ENCODE measurements at places on chromosomes 2 and 18.
A peak's percentile ranks its signal among the peaks of the same experiment; 100 is the strongest.

- no peak for DNase-seq
Measured at GRCh38 chr2:112529757-112530156, 12.5 kb upstream of the POLR1B start.

DNA sequence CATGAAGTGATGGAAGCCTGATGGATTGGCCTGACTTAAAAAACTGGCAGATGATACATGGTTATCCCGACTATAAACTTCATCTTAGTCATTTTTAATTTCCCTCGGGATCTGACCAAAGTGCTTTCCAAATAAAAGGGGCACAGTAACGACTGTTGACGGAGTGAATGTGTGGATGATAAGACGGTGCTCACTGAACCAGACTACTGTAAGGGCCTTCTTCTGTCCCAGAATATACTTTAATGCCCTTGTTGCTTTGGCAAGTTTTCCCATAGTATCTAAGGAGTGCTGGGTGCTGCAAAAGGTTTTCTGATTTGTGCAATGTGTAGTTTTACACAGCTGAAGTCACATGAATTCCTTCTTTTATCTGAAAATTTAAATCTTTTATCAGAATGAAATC, 373.5 kb downstream of the DSEL start:
- no peak for DNase-seq

GRCh38 chr2:165698444-165698884, 95.6 kb downstream of the GALNT3 start:
- peak; percentile 9 for DNase-seq

- DNase-seq = no peak
Measured at GRCh38 chr2:43262239-43262638, 35.8 kb upstream of the ZFP36L2 start.

- no peak for DNase-seq
Measured at GRCh38 chr18:23406271-23406787, 46.8 kb upstream of the RIOK3 start.

DNA sequence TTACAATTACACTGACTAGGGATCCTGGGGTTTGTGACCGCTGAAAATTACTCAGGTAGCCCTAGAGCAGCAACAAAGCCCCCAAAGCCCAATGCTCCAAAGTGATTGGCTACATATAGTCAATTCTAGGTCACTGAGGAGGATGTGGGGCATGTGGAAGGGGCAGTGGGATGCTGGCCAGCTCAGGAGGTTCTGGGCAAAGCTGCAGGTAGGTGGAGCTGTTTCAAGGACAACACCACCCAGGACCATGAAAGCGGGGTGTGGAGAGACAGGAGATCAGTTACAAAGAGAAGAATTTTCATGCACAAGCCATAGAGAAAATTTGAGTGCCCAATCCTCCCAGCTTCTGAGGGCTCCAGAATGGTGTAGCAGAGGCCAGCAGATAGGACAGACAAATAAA, 75.0 kb upstream of the CCDC85A start:
- DNase-seq = no peak

GRCh38 chr2:27312152-27312551, 3.9 kb upstream of the UCN start:
- DNase-seq = no peak

DNA sequence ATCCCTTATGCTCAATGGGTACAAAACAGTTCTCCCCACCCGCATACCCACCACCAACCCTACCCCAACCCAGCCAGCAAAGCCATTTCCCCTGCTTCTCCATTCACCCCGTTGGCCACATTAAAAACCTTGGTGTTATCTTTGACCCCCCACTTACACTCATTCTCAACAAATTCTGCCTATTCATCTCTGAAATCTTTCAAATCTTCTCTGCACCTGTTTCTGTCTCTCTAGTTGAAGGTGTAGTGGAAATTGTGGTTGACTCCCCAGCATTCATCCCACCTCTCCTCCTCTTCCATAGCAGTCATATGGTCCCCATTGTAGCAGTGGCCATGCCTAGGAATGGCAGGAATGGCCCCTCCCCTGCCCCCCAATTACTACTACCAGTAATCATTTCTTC, 20.5 kb upstream of the TET3 start:
- DNase-seq = no peak

DNA sequence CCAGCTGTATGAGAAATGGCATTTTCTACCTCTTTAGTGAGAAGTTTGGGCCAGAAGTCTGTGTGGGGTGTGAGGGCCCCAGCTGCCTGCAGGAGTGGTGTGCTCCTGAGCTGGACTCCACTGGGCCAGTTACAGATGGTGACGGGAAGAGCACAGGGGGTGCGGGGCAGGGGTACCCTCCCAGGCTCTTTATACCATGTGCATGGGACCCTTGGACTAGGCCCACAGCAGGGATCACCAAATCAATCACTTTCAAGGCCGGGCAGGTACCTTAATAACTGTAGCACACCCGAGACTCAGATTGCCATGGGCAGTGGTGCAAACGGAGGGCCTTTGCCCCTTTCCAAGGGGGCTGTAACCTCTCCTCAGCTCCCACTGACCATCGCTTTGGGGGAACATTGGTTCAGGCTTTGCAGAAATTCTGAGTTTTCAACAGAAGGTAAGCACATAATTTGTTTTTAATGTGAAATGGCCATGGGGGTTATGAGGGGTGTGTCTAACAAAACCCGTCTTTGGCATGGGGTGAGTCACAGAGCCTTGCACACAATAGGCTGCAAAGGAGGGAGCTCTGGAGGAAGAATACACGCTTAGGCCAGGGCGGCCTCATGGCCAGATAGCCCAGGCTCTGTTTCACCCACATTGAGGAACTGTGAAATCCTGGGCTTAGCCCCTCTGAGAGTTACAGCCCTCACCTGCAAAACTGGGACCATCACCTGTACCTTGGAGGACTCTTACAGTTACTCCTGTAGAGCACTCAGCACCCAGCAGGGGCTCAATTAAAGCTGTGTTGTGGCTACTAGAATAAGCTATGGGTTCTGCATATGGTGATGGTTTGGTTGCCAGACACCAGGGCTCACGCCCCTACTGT, 141.0 kb upstream of the BCL2L11 start:
- no peak for DNase-seq

DNA sequence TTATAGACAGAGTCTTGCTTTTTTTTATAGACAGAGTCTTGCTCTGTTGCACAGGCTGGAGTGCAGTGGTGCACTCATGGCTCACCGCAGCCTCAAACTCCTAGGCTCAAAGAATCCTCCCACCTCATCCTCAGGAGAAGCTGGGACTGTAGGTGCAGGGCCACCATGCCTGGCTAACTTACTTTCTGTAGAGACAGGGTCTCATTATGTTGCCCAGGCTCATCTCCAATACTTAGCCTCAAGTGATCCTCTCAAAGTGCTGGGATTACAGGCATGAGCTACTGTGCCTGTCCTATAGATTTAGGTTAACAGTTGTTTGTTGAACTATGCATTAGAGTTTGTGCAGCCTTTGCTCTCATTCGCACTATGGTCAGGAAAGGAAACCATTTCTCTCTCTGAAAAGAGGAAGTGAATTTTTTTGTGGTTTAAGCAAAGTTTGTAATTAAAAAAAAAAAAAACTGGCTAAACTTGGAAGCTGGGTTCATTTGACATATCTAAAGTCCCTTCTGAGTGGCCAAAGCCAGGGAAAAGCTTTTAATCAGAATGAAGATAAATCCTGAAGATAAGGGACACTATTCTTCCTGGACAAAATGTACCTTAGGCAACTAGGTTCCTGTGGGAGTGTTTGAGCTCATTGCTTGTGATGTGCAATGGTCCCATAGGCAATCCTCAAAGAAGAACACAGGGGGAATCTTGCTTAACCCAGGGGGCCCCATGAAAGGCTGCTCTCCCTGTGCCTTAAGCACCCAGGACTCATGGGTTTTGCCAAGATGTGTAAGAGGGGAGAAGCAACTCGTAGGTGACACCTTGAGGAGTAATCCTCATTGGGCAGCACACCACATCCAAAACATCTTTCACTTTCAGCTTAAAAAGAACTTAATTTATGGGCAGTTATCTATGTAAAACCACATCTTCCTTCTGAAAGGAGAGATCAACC, 201.7 kb downstream of the MREG start:
- DNase-seq = no peak

DNA sequence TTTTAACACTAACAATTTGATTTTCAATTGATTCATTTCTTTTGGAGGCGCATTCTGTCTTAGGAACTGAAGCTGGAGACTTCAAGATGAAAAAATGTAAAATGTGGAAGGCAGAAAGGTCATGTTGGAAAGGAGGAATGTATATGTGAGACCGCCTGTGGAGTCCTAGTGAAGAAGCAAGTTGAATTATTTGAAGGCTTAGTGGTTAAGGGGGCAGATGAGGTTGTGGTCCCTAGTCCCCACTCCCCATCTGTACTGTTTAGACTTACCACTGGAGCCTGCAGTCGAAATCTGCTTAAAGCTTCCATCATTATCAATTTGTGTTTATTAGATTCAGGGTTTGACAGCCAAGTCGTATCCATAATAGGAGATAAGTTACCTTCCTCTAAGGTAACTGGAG, 15.4 kb upstream of the MIB1 start:
- no peak for DNase-seq

- peak; percentile 8 for DNase-seq
Measured at GRCh38 chr18:64017870-64018269, 48.0 kb downstream of the SERPINB8 start.

DNA sequence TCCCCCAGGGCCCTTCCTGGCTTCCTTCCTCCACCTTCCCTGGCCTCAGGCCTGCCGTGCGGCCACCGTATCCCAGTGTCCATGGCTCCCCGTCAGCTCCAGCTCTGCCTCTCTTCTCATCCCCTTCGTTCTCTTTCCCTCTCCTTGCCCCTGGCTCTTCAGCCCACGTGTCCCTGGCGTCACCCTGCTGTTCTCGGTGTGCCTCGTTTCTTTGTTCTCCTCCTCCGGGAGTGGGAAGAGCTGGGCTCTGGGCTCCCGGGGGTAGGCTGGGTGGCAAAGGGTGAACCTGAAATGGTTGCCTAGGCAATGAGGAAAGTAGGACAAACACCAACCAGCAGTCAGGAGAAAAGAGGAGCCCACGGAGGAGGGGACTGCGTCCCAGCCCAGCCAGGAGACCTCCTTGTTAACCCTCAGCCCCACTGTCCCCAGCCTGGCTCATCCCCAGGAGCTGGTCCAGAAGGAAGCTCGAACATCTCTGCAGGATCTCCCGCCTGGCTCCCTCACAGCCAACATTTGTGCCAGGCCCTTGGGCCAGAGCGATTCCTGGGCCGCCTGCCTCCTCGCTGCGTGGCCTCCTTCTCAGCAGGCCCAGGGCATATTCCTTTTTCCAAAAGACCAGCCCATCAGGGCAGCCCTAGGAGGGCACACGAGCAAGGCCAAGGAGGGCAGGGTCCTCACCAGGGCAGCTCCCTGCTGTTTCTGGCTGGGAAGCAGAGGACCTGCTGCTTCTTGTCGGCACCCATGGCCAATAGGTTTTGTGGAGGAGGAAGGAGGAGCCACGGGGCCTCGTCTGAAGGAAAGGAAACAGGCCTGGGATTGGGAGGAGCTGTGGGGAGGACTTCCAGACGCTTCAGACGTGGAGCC, 30.9 kb upstream of the DNMT3A start:
- no peak for DNase-seq

DNA sequence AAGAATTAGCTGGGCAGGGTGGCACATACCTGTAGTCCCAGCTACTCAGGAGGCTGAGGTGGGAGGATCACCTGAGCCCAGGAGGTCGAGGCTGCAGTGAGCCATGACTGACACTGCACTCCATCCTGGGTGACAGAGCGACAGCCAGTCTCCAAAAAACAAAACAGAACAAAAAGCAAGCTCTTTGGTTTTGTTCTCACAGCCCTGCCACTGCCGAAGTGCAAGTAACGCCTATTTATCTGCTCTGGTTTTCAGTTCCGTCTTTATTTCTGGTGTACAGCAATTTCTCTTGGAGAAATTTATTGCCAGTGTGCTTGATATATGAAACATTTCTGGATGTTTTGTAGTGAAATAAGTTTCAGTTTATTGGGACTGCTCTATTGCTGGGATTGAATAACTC, 61.9 kb downstream of the RAB10 start:
- DNase-seq = no peak

- DNase-seq = no peak
Measured at GRCh38 chr2:189548666-189549448, 31.7 kb downstream of the SLC40A1 start.

DNA sequence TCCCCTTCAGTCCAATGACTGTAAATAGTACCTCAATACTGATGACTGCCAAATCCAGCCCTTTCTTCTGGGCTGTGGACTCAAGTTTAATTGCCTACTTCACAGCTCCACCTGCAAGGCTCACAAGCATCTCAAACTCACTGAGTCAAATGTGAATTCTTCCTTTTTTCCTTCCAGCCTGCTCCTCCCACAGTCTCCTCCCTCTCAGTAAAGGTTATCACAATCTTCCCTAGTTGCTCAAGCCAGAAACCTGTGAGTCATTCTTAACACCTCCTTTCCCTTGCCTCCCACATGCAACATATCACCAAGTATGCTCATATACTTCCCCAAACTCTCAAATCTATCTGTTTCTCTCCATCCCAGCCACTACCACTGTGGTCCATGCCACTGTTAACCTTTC, 3.7 kb upstream of the MFSD6 start:
- DNase-seq = no peak

GRCh38 chr2:105237045-105237765, 4.3 kb upstream of the GPR45 start:
- no peak for DNase-seq

- DNase-seq = no peak
Measured at GRCh38 chr2:9897846-9898245, 53.6 kb upstream of the GRHL1 start.

DNA sequence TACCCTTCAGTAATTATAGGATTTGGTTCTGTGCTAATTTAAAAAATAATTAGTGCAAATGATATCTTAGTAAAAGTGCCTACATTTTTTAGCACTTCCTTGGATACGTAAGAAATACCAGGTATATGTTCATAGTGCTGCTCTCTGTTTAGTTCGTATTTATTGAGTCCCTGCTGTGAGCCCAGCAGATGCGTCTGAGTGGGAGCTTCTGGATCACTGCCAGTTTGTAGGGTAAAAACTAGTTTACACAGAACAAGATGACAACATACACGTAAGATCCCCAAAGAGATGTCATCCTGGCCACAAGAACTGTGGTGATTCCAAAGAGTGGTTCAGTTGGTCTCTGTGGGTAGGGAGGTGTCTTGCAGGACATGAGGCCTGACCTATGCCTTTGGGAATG, 103.2 kb downstream of the CTIF start:
- DNase-seq = no peak

DNA sequence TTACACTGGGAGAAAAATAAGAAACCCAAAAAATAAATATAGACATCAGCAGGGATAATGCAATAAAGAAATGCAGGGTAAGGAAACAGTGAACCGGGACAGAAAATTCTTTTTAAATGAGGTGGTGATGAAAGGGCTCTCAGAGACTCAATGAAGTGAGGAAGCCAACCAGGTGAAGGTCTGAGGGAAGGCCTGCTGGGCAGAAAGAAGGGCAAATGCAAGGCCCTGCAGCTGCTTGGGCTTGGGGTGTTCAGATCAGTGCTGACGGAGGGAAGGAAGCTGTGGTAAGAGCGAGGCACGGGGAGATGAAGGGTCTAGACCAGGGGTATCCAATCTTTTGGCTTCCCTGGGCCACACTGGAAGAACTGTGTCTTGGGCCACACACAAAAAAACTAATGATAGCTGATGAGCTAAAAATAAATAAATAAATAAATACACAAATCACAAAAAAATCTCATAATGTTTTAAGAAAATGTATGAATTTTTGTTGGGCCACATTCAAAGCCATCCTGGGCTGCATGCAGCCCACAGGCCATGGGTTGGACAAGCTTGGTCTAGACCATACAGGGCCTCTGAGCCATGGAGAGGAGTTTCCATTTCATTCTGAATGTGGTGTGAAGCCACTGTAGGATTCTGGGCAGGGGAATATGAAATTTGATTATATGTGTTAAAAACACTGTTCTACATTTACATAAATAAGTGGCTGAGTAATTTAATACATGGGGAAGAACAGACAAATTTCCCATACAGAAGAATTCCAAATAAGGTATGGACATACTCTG, 96.3 kb upstream of the DNMT3A start:
- DNase-seq = no peak

GRCh38 chr2:173087214-173087581, 11.6 kb downstream of the MAP3K20 start:
- no peak for DNase-seq

Measured in thymus (tissue), 14 donors.